ENCODE measurements at places on chromosomes 11 and 22.

GRCh38 chr11:6333095-6333494 is 12.8 kb upstream of the CAVIN3 start:
- DNase-seq = no peak

DNA sequence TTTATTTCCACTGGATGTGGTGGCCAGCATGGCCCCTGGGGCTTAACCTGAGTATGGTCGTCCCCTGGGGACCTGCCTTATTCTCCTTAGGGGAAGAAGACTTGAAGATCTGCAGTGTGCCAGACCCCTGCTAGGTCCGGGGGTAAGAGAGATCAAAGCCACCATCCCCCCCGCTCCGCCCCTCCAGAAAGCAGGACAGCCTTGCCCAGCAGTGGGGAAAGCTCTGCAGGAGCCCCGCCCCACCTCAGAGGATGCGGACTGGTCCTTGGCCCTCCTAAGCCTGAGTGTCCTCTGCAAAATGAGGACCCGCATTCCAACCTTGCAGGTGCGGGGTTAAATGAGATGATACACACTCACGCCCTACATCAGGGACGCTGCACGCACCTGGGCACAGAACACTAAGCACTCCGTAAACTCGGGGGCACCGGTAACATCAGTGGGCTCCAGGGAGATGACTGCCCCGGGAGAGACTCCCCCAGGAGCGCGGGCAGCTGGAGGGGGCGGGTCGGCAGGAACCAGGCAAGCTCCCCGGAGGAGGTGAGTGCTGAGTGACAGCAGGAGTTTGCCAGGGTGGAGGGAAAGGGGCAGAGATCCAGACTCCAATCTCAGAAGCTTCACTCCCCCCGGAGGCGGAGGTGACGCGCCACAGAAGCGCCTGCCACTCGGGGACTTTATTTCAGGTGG is 564 bp upstream of the ANO1 start:
- DNase-seq = no peak

DNA sequence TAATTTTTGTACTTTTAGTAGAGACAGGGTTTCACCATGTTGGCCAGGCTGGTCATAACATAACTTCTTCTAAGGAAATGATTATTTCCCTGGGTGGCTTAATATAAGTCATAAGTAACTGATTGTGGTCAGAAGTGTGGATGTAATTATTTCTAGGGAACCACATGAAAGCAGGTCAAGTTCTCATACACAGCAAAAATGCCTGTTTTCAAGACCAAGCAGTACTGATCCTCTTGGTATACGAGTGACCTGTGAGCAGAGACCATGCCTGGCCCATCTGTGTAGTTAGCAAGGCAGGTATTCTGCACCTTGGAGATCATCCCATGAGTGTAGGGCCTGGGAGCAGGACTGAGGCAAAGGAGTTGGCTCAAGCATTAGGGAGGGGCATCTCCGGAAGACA is 32.5 kb upstream of the NUCB2 start:
- no peak for DNase-seq

DNA sequence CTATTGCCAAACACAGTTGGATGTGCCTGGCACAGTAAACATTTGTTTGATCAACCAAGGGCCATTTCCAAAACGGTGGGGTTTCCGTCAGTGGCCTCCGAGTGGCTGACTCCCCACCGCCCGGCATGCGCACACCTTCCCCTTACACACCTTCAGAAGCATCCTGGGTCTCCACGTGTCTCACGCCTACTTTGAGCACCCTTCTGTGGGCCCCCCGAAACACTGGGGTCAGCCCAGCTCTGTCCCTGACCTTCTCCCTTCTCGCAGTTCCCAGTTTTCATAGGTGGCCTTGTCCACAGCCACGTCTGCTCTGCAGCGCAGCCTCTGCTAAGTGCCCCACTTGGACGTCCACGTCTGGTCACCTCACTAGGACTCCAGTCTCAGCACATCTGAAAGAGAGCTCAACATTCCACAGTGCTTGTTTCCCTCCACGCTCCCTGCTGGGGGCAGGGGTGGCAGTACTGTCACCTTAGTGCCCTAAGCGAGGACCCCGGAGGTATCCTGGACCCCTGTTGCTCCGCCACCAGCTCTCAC is 13.2 kb upstream of the SHANK2 start:
- DNase-seq = no peak

DNA sequence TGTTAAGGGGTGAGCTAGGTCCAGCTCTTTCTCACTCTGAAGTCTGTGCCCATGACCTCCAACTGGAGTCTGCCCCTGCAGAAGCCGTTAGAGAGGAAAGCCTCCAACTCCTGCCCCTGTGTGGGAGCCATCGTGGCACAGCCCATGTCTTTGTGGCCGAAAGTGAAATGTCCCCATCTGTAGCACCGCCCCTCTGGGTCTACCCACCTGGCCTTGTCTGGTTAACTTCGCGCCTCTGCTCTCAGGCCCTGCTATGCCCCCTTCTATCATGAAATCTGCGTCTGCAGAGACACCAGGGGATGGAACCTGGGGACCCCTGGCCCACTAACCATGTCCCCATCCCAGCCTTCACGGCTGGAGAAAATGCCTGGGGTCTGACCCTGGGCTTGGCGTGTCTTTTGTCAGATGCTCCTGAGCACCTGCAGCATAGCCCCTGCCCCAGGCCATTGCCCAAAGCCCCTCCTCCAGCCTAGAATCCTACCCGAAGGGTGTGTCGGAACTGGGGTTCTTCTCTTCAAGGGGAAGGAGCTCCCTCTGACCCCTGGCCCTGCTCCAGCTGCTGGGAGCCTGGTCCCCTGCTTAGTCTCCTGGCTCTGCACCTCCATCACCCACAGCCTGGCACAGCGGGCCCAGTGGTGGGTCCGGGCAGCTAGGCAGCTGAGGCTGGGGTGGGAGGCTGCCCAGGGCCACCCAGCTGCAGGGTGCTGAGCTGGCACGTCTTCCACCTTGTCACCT is 35.8 kb upstream of the HMOX1 start:
- no peak for DNase-seq

DNA sequence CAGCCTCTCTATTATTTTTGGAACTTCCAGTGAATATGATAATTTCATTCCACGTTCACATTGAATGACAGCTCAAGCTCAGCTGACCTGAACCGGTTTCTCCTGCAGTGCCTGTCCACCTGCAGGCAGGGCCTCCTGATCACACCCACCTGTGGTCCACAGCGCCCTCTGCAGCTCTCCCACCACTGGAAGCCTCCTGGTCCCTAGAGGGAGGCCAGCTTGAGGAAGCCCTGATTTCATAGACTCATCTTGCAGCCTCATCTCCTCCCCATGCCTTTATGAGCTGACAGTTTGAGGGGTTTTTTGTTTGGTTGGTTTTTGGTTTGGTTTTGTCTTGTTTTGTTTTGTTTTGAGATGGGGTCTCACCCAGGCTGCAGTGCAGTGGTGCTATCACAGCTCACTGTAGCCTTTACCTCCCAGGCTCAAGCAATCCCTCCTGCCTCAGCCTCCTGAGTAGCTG is 29.9 kb upstream of the MALAT1 start:
- DNase-seq = peak; percentile 68

GRCh38 chr22:27115816-27116256 is 458.4 kb downstream of the MIAT start:
- no peak for DNase-seq

DNA sequence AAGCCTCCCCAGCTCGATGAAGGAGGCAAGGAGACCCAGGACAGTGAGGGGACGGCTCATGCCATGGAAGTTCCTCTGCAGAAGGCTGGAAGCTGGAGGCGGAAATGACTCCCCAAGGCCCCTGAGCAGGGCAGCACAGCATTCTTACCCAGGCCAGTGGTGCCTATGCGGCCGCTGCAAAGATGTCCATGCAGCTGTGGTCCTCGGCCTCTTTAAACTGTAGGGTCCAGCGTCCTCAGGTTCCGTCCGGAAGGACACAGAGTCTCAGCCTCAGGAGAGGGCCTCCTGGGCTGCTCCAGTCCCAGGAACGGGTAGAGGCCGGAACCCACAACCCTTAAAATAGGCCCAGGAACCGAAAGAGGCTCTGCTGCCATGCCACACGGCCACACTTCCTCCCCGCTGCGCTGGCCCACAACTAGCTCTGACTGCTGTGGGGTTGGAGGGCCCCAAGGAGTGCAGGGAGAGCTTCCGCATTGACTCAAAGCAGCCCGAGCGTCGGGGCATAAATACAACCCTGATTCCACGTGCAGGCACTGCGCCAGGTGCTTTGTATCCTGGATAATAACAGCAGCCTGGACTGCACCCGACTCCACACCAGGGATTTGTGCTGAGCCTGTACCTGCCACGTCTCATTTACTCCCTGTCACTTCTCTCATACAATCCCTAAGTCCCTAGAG is 5.5 kb downstream of the KIAA0930 start:
- no peak for DNase-seq

- DNase-seq = no peak
These were observed 163.6 kb upstream of the B3GAT1 start for GRCh38 chr11:134575504-134576230.

DNA sequence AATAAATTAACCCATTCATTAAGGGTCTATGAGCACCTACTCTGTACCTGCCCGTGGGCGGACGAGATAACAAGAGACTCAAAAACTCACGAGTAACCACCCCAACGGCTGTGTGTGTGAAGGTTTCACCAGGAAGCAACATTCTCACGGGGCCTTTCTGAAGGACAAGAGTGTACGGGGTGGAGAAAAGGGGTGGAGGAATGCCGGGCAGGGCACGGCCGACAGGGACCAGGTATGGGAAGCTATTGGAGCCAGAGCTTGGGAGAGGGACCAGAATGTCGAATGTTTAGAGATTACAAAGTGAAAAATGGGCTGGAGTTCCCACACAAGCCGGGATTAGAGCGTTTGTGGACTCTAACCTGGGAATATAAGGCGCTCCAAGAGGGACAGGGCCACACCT is 1.6 kb downstream of the KMT5B start:
- no peak for DNase-seq

DNA sequence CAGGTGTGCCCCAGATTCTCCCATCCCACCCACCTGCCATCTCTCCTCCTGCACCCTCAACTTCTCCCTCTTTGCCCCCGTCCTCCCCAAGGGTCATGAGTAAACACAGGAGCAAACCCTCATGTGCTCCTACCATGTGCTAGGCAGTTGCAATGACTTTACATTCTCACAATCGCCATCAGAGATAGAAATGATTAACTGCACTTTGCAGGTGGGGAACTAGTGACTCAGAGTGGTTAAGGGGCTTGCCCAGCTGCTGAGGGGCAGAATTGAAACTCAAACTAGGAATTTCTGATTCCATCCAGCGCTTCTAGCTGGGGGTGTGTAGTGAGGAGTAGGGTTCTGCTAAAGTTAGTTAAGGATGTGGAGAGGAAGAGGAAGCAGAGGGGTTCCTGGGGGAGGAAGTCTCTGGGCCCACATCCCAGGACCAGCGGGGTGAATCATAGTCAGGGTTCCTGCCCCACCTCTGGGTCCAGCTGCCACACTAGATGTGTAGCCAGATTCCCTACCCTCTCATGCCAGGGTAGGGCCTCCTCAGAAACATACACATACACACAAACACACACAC is 16.0 kb upstream of the PRG2 start:
- DNase-seq = no peak

GRCh38 chr11:27648840-27649239 is 51.4 kb downstream of the BDNF start:
- no peak for DNase-seq

Measured in CD4-positive, alpha-beta T cell treated with Interleukin-15 for 4 hours (primary cell).